Vagina (tissue), 2 donors: ENCODE measurements at places on chromosomes 12 and 14. TPM values are rescaled to one million over a fixed set of nuclear protein-coding genes. Genes with fewer than 3 reads are reported as not detected.

KRT72 gene
- total RNA-seq, result not detected

ZNF384 gene
- 31.9 TPM for total RNA-seq

KRT73 gene
- total RNA-seq, result not detected

PUS1 gene
- total RNA-seq, result 37.6 TPM

KRT77 gene
- 2.5 TPM for total RNA-seq

AMN gene
- 11.8 TPM for total RNA-seq

BDKRB1 gene
- 2.5 TPM for total RNA-seq

PPP4R4 gene
- total RNA-seq, result 6.1 TPM

NPFF gene
- not detected for total RNA-seq

- H3K27ac ChIP-seq, result peak overlapping the region; percentile 96
- peaks cover 97% of the 10 kb centered on the region for H3K4me1 ChIP-seq
- H3K36me3 ChIP-seq, result no peaks in the 10 kb centered on the region
- no peak for DNase-seq
- no peaks in the 10 kb centered on the region for H3K27me3 ChIP-seq
- no peak overlapping the region for H3K4me3 ChIP-seq
These were observed 47.1 kb downstream of the NCOR2 start for GRCh38 chr12:124520265-124520701.

- H3K27ac ChIP-seq, result no peak overlapping the region
- H3K36me3 ChIP-seq, result no peaks in the 10 kb centered on the region
- H3K4me1 ChIP-seq, result peaks cover 17% of the 10 kb centered on the region
- H3K27me3 ChIP-seq, result no peaks in the 10 kb centered on the region
- DNase-seq, result no peak
These were observed 320.0 kb upstream of the ATP2B1 start for GRCh38 chr12:90028635-90029051.

- H3K4me1 ChIP-seq, result no peaks in the 10 kb centered on the region
- H3K27me3 ChIP-seq, result no peaks in the 10 kb centered on the region
- H3K4me3 ChIP-seq, result no peak overlapping the region
- no peak for DNase-seq
- no peak overlapping the region for H3K27ac ChIP-seq
These were observed 46.1 kb downstream of the UBE3B start for GRCh38 chr12:109523504-109523903.

DNA sequence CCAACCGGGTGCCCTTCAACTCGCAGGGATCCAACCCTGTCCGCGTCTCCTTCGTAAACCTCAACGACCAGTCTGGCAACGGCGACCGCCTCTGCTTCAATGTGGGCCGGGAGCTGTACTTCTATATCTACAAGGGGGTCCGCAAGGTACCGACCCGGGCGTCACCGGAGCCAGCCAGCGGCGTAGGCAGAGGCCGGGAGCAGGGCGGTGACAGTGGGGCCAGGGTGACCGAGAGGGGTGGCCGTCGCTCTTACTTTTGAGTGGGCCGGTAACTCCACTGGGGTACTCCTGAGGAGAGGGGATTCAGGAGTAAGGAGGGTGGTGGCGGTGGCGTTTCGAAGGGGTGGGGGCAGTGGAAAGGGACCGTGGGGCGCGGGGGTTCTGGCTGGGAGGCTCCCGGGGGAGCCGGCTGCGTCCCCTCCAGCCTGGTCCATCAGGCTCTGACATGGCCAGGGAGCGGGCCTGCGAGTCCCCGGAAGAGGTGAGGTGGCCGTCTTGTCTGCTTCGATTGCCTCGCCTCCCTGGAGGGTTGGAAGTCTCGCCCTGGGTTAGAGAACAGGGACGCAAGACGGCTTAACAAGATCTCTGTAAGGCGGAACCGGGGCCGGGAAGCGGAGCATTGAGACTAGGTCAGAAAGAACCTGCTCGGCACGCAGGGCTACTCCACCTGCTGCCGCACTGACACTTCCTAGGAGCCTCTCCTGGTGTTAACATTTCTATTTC is 491 bp downstream of the WDR20 start:
- DNase-seq, result no peak
- no peaks in the 10 kb centered on the region for H3K36me3 ChIP-seq
- peaks cover 43% of the 10 kb centered on the region for H3K4me1 ChIP-seq

DNA sequence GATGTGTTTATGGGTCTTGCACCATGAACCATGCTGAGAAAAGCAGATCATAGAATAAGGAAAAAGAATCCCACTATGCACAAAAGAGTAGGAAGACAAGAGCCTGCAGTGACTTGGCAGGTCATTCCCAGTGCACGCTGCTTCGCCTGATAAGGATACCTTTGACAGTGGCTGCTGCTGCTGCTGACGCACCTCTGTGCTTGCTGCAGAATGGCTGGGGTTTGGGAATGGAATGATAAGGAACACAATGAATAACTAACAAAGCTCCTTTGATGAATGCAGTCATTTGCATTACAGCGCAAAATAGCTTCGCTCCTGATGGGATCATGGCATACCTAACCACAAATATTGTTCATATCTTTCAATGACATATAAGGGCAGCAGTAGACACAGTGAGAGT is 278.7 kb downstream of the PDZRN4 start:
- H3K36me3 ChIP-seq, result no peaks in the 10 kb centered on the region

DNA sequence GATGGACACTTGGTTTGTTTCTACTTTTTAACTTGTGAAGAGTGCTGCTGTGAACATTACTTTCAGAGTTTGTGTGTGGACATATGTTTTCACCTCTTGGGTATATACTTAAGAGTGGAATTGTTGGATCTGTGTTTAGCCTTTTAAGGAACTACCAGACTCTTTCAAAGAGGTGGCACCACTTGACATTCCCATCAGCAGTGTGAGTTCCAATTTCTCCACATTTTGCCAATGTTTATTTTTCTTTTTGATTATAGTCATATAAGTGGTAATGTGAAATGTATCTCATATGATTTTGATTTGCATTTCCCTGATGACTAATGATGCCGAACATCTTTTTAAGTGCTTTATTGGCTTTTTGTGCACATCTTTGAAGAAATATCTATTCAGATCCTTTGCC is 44.8 kb downstream of the ARHGAP5 start:
- peaks cover 17% of the 10 kb centered on the region for H3K4me1 ChIP-seq
- DNase-seq, result no peak
- no peaks in the 10 kb centered on the region for H3K36me3 ChIP-seq

GRCh38 chr12:49868952-49869815 is 26.3 kb upstream of the BCDIN3D start:
- no peaks in the 10 kb centered on the region for H3K36me3 ChIP-seq
- no peaks in the 10 kb centered on the region for H3K27me3 ChIP-seq
- H3K4me3 ChIP-seq, result no peak overlapping the region

DNA sequence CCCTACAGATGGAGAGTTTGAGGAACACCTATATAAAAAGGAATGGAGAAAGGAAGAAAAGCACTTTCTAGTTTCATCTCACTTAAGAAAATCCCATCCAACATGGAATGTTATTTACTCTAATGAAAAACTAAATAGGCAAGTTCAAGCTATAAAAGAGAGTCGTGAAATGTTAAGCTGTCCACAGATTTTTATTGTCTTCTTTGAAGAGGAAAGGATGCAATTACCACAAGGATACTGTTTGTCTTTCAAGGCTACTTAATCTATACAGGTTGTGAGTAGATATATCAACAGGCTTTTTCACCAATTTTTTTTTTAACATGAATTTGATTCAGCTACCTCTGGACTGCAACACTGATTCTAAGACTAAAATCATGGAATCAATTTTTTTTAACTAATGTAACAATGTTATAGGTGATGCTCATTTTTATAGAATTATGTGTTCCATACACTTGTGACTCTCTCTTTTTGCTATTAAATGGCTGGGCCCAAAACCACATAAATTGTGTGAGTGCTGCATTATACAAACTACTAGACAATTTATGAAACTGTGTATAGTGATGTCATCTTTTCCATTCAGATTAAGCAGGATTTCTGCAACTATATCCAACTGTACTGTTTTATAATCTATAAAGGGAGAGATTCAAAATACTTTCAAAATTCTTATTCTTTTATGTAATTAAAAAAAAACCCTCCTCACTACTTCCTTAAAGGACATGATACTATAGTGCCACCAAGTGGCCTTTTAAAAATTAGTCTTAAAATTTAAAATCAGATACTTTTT is 26.8 kb upstream of the BMAL2 start:
- H3K4me1 ChIP-seq, result peaks cover 7% of the 10 kb centered on the region
- peaks cover 23% of the 10 kb centered on the region for H3K36me3 ChIP-seq
- no peak for DNase-seq
- H3K27me3 ChIP-seq, result no peaks in the 10 kb centered on the region

- no peaks in the 10 kb centered on the region for H3K27me3 ChIP-seq
- no peak overlapping the region for H3K4me3 ChIP-seq
- DNase-seq, result no peak
- H3K4me1 ChIP-seq, result no peaks in the 10 kb centered on the region
- H3K36me3 ChIP-seq, result no peaks in the 10 kb centered on the region
These were observed 14.1 kb upstream of the KRAS start for GRCh38 chr12:25264862-25265261.

DNA sequence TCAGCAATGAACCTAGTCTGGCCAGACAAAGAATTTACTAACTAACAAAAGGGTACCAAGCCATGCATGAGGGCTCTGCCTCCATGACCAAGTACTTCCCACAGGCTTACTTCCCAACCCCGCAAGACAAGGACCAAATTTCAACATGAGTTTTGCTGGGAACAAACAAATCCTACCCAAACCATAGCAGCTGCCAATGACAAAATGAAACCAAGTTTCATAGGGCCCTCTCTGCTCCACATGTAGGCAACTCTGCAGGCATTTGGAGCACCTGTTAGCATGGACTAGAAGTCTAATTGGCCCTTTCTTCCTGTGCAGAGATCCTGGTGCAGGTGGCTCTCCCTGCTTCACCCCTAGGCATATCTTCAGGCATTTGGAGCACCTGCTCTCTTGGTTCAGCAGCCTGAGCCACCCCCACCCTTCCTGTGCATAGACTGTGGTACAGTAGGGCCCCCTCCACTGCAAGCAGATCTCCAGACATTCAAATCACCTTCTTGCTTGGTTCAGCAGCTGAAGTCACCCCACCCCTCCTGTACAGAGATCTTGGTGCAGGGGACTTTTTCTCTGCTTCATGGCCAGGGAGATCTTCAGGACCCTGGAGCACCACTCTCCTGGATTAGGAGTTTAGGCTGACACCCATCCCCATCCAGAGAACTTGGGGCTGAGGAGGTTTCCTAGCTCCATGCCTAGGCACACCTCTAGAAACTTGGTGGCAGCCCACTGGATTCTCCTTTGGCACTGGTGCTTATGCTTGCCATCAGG is 308.7 kb downstream of the RPAP3 start:
- no peaks in the 10 kb centered on the region for H3K27me3 ChIP-seq
- no peak for DNase-seq

DNA sequence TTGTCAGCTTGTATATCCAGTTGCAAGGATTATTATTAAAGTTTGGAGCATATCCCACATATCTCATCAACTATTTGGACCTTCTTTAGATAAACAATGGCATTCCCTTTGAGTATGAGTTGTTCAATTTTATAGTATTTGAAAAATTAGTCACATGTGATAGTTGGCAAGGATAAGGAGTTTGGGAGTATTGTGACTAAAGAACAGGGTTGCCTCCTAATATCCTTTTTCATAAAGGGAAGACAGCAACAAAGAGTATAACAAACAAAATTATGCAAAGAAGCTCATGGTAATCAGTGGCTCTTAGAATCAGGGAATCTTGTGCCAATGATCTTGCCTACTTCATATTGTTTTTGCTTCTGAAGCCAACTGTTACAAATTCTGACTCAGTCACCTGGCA is 31.2 kb upstream of the KCNH5 start:
- no peaks in the 10 kb centered on the region for H3K4me1 ChIP-seq
- no peak overlapping the region for H3K4me3 ChIP-seq

- no peaks in the 10 kb centered on the region for H3K27me3 ChIP-seq
- no peak overlapping the region for H3K27ac ChIP-seq
- H3K4me3 ChIP-seq, result no peak overlapping the region
- no peak for DNase-seq
- no peaks in the 10 kb centered on the region for H3K36me3 ChIP-seq
These were observed 14.0 kb downstream of the GTSF1 start for GRCh38 chr12:54459355-54459754.

DNA sequence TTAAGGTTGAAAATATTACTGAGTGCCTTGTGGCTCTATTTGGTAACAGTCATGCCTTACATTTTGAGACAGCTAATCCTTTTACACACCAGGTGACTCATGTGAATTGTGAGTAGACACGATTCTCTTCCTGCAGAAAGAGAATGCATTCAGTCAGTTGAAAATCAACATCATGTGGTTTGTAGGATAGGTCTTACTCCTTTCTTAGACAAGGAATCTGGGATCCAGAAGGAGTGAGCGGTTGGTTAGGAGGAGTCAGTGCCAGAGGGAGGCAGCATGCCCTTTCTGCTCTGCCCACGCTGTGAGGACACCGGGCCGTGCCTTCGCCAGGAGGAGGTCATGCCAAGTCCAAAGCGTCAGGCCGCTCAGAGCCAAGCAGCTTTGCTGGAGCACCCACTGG is 47.6 kb downstream of the TRAF3 start:
- no peak overlapping the region for H3K4me3 ChIP-seq
- DNase-seq, result no peak
- H3K4me1 ChIP-seq, result peaks cover 23% of the 10 kb centered on the region
- no peaks in the 10 kb centered on the region for H3K36me3 ChIP-seq
- H3K27me3 ChIP-seq, result no peaks in the 10 kb centered on the region
- H3K27ac ChIP-seq, result no peak overlapping the region

DNA sequence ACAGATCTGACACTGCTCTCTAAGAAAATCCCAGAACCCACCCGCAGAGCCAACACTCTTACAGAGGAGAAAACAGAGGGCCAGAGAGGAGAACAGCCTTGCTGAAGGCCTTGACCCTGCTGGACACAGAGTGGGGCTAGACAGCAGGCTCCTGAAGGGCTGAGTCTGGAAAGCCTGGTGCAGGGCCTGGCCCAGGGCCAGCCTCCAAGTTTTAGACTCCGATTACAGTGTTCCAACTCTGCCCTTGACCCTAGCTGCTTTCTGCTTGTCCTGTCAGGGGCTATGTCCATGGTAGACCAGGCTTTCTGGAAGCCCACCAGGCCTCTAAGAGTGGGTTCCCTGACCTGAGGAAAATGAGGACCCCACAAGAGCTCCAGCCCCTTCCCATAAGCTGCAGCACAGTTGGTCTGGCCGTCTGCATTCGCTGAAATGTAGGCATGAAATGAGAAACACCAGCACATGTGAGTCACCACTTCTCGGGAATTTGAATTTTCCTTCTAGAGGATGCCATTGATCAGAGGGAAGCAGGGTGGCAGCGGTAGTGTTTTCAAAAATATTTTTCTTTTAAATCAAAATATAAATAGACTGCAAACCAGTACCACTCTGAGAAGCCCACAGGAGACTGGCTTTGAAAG is 154.4 kb downstream of the CALM1 start:
- peaks cover 19% of the 10 kb centered on the region for H3K4me1 ChIP-seq
- DNase-seq, result no peak
- H3K27ac ChIP-seq, result no peak overlapping the region
- no peaks in the 10 kb centered on the region for H3K36me3 ChIP-seq
- no peak overlapping the region for H3K4me3 ChIP-seq
- H3K27me3 ChIP-seq, result no peaks in the 10 kb centered on the region

- no peaks in the 10 kb centered on the region for H3K27me3 ChIP-seq
- H3K36me3 ChIP-seq, result no peaks in the 10 kb centered on the region
- no peak overlapping the region for H3K4me3 ChIP-seq
- H3K27ac ChIP-seq, result peak overlapping the region; percentile 71
- no peak for DNase-seq
- H3K4me1 ChIP-seq, result peaks cover 35% of the 10 kb centered on the region
These were observed 333.9 kb downstream of the ZFP36L1 start for GRCh38 chr14:68458840-68459469.
